ENCODE measurements at places on chromosomes 13 and 19.

GRCh38 chr13:99178636-99179035, 22.0 kb upstream of the UBAC2 start:
- DNase-seq = no peak

- no peak for DNase-seq
Observed at GRCh38 chr19:57008432-57008831, 111.4 kb upstream of the USP29 start.

DNA sequence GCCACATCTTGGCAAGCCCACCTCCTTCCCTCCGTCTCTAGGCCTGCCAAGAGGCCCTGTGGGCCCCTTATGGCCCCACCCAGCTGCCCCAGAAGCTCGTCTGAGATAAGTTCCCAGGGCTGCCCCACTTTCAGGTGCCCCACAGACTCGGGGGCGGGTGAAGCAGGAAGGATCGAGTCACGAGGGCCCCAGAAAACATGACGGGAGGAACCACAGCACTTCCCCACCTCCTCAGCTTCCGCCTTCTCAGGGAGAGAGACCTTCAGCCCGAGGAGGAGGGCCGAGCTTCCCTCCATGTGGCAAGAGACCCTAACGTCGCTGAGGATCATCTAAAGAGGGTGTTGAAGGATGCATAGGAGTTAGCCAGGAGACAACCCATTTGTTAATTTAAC, 4.5 kb upstream of the IL12RB1 start:
- DNase-seq = no peak

- DNase-seq = peak; percentile 51
Observed at GRCh38 chr19:55451965-55452748, 9.1 kb upstream of the SHISA7 start.

GRCh38 chr19:566403-566802, 6.0 kb upstream of the BSG start:
- DNase-seq = no peak

GRCh38 chr19:30070198-30070967, 128.3 kb downstream of the URI1 start:
- DNase-seq = peak; percentile 11

GRCh38 chr19:10126213-10126639, 6.5 kb upstream of the EIF3G start:
- DNase-seq = no peak
